ENCODE measurements at places on chromosomes 3 and 15.

DNA sequence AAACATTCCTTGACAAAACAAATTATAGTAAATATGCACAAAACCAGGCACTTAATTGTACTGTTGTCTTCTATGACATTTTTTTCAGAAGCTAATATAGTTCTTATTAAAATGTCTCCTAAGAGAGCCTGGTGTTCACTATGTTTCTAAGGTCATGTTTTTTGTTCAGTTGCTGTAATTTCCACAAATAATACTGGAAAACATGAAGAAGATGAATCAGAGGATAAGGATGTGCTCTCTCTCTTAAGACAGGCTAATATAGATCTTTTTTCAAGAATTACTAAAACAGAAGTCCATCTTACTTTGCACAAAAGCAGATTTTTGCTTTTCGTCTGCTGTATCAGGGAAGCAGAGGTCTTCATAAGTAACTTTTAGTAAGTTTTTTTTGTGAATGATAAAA lies 823.0 kb upstream of the NECTIN3 start:
- DNase-seq, result no peak

- no peak for DNase-seq
Observed at GRCh38 chr3:28234454-28234853, 7.0 kb upstream of the CMC1 start.

- peak; percentile 49 for DNase-seq
Observed at GRCh38 chr3:49013738-49014660, 4.4 kb downstream of the DALRD3 start.

DNA sequence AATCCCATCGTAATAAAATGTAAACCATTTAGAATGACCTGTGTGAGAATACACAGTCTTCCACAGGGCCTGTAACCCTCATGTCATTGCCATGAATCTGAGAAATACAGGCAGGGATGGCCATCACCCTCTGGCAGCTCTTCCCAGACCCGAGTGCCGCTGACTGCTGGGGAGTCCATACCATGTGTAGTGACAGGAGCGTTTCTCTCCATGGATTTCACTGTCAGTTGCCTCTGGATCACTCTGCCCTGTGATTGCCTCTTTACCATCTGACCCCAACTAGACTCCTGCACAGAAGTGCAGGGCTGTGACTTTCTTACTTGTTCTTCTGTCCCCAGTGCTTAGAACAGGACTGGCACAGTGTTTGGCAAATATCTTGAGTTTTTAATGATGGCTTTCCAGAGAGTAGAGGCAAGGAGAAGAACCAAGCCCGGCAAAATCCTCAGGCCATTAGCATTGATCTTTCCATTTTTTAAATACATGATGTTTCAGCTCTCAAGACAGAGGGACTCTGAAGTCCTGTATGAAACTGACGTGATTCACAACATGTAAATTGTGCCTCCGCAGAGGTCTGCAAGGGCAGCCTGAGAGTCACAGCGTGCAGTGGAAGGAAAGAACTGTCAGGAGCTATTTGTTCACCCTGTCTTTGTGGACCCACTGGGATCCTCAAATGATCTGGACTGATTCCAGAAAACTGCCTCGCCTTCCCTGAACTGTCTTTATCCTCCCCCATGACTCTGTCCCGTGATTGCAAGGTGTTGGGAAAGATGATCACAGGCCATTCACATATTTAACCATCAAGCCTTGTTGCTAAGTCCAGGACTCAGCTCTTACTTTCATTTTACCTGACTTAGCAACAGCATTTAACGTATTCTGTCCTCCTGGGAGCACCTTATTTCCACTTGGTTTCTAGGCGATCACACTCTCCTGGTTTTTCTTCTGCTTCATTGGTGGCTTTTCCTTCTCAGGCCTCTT lies 354.9 kb downstream of the EPHB1 start:
- no peak for DNase-seq

DNA sequence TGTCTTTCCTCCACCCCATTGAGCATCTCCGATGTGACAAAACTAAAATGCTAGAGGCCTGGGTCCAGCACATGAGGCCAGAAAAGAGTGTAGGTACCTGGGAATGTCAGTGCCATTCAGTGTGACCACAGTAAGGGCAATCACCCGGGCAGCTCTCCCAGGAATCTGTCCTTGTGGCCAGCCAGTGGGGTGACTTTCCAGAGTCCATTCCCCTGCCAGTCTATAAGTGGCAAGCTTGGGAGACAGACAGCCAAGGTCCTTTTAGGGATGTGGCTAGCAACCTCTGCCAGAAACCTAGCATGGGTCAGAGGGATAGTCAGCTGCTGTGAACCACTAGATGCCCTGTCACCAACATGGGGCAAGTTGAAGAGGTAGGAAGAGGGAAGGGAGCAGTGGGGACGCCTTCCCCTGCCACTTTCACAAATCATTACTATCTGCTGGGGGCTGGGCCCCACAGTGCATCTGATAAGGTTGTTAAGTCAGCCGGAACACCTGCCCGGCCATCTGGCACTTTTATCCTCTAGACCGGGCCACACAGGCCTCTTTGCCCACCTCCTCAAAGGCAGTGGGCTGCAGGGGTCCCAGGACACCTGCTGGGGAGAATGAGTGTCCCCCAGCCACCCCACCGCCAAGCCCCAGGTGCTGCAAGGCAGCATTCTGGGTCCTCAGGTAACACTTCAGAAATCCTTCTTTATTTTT lies 24.8 kb upstream of the DET1 start:
- no peak for DNase-seq

- DNase-seq, result no peak
Observed at GRCh38 chr15:43900996-43901395, 74.2 kb downstream of the WDR76 start.

GRCh38 chr3:143839980-143840379 lies 8.3 kb downstream of the SLC9A9 start:
- DNase-seq, result no peak

DNA sequence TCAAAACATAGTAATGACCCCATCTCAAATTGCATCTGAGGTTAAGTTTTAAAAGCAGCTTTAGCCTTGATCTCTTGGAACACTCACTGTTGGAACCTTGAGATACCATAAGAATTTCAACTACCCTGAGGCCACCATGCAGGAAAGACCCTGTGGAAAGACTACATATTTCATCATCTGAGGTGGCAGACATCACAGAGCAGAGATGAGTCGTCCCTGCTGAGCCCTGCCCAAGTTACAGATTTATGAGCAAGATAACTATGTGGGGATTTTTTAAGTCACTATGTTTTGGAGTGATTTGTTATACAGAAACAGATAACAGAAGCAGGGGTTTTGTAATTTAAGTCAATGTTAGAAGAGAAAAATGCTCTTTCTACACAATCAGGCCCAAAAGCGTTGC lies 168.4 kb downstream of the STAC start:
- no peak for DNase-seq

- no peak for DNase-seq
Observed at GRCh38 chr3:123640740-123641462, 56.0 kb upstream of the HACD2 start.

GRCh38 chr3:32261545-32261944 lies 23.1 kb downstream of the CMTM8 start:
- DNase-seq, result no peak

DNA sequence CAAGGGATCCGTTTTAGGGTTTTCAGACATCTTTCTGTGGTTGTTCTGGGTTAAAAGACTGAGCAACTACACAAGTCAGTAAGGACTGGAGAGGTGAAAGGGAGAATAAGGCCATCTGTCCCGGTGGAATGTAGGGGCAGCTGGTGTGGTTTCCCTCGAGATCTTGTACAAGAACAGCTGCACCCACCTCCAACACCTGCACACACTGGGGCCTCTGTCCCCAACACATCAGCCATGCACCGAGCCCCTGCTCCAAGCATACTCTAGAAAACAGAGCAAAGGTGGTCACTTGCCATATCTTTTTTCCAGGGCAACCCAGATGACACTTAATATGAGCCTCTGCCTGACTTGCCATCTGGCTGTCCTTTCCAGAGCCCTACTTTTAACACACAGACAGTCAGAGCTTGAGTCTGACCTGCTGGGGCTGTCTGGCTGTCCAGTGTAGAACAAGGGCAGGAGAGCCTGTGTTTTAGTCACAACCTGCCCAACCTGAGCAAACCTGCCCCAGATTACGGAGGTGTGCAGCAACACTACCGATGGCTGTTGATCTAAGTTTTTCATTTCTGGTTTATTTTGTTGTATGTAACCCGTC lies 12.2 kb downstream of the MAN2A2 start:
- DNase-seq, result no peak

- no peak for DNase-seq
Observed at GRCh38 chr15:42367041-42367440, 7.7 kb downstream of the CAPN3 start.

- DNase-seq, result no peak
Observed at GRCh38 chr3:63557912-63558311, 94.6 kb upstream of the SNTN start.

DNA sequence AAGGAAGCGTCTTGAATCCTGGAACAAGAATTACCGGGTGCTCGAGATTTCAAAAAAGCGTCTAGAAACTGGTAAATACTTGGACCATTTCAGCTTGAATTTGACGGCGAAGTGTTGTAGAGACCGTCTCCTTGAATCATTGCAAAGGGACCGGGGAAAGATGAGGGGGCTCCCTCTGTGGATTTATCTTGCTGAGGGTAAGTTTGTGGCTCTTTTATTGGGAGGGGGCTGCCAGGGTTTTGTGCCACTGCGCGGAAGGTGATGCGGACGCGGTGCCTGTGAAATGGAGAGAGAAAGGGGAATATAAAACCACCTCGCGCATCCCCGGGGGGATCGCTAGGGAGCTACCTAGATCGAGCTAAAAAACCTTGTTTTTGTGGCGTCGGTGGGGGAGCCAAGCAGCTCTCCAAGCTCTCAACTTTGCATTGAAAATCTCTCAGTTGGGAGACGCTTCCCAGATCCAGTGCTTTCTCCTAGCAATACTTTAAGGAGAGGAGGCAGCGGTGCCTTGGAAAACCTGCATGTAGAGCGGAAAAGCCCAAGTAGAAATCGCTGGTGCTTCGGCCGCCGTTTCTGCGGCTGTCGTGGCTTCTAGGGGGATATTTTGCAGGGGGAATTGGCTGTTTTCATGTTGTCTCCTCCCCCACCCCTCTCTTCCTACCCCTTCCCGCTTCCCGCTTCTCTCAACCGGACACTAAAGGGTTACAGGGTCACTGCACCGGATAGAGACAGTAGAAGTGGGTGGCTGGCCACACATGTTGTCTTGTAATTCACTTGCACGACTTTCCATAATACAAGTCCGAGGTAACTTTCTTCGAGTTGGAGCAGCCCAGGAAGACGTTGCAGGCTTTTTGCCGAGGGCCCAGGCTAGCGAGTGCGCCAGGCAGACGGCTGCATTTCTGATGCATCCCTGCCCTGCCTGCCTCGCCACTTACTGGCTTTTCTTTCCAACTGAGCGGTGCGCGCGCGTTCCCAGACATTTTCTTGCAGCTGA lies 187.6 kb downstream of the NLGN1 start:
- DNase-seq, result peak; percentile 69

DNA sequence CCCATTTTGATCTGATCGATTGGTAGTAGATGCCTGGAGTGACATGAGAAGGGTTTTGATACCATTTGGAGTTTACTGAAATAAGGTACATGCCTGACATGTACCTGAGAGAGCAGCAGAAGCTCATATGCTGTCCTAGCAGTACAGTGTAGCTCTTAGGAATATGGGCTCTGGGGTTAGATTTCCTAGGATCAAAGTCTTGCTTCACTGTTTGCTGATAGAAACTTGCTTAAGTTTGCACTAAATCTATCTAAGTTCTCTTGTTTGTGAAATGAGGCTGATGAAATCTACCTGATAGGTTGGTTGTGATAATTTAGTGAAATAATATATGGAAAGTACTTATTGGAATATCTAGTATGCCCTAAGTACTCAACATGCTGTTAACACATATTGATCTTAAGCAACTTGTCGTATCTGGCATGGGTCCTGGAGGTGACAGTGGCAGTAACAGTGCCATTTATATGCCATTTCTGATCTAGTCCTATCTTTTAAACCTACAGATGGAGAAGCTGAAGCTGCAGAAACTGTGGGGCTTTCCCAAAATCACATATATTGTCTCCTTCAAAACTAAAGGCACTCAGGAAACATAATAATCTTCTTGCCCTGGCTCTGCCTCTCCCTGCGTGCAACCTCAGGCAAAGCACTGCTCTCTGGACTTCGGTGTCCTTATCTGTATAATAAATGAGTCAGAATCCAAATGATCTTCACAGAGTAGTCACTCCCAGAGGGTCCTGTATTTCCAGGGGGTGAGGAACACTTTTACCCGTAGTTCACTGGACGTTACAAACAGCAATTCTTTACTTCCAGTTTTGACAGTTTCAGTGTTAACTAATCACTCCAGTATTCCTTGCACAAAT lies 223.6 kb upstream of the SETMAR start:
- no peak for DNase-seq

GRCh38 chr3:48784426-48785120 lies 63.1 kb downstream of the PRKAR2A start:
- DNase-seq, result no peak

DNA sequence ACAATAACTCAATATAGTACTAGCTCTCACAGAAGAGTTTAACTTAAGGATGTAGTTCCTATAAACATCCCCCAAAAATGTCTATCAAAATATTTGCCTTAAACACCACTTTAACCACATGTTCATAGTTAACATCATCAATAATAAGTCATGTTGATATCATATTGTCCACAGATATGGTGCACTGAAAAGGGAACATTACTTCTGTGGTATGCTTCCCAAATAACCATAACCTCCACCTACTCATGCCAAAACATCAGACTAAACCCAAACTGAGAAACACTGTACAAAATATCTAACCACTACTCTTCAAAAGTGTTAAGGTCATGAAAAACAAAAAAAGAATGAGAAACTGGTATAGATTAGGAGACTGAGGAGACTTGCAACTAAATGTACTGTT lies 32.9 kb downstream of the SLC4A7 start:
- no peak for DNase-seq

- DNase-seq, result no peak
Observed at GRCh38 chr3:14609506-14609905, 42.1 kb upstream of the CCDC174 start.

DNA sequence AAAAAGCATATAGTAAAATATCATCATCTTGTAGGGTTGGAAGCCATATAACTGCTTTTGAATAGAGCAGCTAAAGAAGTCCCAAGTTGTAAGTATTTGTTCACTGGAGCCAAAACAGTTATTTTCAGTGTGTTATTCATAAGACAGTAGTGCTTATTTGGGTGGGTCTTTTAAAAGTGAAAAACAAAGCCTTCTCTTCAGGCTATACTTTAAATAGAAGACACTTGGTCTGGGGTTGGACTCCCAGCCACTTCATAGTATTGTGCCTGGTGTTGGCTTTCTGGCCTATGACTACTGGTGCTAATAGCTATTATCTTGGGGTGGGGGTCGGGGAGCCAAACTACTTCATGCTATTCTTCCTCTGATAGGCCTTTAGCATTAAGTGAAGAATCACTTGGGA lies 135.2 kb downstream of the SLC25A26 start:
- DNase-seq, result no peak

DNA sequence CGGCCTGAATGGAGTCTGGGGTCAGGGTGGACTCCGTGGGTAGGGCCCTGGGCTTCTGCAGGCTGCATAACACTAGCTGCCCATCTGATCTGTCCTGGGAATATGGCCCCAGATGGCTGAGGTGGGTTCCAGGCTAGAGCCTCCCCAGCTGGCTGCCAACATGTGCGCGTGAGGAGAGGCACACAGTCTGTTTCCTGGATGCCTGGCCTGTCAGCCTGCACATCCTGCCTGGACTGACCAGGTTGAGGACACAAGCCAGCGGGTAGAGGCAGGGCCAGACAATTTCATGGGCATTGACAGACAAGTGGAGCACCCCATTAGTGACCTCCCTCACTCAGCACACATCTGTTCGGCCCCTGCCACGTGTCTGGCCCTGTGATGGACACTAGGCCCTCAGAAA lies 29.8 kb upstream of the RPL29 start:
- DNase-seq, result no peak
